Fibroblast of skin of right quadriceps (primary cell): ENCODE measurements at places on chromosomes 1 and 21.

- DNase-seq, result no peak
Measured at GRCh38 chr1:38191461-38191860, 144.9 kb upstream of the POU3F1 start.

DNA sequence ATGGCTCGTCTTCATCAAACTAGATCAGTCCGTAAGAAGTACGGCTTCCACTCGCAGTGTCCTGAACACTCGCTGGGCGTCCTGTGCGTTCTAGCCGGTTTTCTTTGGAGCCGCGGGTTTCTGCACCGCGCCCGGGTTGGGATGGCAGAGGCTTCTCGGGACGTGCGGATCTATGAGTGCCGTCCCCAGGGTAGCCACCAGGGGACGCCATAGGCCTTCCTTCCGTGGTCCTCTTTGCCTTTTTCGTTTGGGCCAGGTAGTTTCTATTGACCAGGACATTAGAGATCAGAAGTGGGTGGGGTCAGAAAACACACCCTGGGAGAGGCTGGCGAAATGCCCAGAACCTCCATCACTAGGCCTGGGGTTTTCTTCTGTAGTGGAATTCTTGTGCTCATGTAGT is 273.8 kb downstream of the FAM72C start:
- no peak for DNase-seq

GRCh38 chr1:22123901-22124404 is 18.9 kb downstream of the WNT4 start:
- no peak for DNase-seq

DNA sequence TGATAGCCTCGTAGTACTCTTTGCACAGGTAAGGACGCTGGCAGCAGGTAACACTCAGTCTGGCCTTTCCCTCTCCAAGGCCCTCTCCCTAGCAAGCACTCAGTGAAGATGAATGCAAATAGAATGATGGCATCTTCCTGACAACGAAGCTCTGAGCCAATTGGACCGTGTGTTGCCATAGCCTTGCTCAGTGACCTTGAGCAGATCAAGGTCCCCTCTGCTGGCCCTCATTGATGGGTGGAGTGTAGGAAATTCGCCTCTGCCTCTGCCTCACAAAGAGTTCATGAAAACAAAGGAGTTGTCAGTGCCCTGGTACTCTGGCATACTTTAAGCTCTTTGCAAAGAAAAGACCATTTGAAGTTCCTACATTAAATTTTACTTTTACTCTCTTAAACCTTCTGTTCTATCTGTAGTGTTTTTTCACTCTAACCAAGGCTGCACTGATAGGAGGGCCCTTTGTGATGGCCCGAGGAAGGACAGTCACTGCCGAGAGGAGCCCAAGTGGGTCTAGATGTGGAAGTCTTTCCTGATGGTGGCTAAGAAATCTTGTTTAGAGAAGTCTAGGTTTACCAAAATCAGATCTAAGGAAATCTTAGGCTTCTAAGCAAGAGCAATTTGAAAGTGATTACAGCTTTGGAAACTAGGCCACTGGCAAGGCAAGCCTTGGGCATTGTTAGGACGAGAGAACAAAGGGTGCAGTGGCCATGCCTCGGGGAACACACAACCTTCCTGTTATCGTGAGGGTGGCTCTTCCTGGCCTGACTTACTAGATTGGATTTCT is 38.2 kb downstream of the SMYD2 start:
- DNase-seq, result no peak

GRCh38 chr1:226549937-226550671 is 1.5 kb downstream of the STUM start:
- DNase-seq, result no peak

DNA sequence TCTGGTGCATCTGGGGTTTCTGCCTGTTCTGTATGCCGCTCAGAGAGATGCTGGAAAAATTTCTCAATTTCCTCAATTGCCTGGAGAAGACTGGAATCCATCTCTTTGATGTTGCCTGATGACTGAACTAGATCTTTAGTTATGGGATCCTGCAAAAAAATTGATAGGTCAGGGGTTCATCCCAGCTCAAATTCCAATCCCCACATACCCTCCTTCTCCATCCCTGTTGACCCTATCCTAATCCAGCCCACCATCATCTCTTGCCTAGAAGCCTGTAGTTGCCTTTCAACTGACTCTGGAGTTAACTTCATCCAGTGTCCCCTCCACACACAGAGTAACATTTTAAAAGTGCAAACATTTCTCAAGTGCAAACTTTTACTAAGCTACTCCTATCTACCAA is at the start of gene KLF18:
TSS of gene KLF18 (minus strand) at position 101 of the 400 bp plus-strand sequence. CDS start at position 101, 0 bp downstream.
- no peak for DNase-seq

DNA sequence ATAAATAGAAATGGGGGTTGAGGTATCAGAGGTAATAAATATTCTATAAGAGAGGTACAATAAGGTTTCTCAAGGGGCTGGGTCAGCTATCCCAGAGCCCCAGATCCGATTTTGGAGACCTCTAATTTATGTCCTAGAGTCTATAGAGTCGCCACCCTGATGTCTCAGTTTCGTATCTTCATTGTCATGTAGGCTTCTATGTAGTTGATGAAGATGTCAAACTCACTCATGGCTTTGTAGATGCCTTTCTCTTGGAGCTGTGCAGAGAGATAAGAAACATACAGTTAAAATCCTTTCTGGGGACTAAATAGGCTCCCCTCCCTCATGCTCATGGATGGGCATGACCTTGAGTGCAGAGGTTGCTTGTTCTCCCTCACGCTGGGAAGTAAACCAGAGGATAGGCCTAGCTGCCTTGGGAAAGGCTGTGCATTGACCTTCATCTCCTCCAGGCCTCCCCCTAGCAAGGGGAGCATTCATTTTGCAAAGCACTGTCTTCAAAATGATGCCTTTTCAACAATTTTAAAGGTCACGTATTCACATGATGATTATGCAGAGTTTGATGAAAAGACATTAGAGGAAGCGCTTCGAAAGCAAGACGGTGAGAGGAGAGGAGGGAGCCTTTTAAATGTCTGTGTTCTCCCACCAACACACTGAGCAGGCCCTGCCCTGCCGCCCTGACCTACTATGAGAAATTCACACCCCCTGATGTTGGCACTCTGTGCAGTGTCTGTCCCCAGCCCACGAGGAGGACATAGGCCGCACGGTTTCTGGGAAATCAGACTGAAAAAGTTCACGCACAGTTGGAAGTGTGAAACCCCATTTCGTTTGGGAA is 1.9 kb upstream of the IL19 start:
- DNase-seq, result no peak

- DNase-seq, result peak; percentile 89
Measured at GRCh38 chr1:10510520-10511493, 36.1 kb downstream of the PEX14 start.

DNA sequence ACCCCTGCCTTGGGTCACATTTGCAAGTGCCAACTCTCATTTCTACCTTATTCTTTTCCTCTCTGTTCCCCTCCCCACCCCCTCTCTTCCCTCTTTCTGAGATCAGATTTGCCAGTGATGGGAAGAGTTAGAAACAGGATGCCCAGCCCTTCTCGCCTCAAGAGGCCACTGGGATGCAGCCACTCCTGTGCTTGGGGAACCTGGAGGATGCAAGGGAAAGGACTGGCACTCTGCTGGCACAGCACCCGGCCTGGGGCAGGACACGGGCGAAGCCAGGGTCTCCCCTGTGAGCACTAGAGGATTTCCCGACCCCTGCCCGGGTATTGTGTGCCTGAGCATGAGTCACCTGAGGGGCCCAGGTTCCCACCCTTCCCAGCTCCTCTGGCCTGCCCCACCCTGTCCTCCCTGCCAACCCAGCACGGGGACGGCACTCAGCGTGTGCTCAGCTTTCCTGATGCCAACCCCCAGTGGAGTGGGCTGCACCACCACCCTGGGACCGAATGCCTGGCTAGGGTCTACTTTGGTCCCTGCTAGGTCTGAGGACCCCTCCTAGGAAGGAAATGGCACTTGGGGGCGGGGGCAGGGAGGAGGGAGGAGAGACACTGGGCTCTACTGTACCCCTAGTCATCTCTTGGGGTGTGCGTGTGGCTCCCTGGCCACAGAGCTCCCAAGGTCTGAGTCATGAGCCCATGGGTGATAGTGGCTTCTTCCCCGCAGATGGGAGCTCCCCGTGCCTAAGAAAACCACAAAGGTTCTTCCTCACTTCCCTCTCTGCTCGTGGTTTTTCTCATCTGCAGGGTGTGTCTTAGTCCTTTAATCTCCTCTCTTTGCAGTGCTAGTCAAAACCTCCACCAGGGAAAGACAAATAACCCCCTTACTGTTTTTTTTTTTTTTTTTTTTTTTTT is 12.4 kb downstream of the LMNA start:
- peak; percentile 94 for DNase-seq

DNA sequence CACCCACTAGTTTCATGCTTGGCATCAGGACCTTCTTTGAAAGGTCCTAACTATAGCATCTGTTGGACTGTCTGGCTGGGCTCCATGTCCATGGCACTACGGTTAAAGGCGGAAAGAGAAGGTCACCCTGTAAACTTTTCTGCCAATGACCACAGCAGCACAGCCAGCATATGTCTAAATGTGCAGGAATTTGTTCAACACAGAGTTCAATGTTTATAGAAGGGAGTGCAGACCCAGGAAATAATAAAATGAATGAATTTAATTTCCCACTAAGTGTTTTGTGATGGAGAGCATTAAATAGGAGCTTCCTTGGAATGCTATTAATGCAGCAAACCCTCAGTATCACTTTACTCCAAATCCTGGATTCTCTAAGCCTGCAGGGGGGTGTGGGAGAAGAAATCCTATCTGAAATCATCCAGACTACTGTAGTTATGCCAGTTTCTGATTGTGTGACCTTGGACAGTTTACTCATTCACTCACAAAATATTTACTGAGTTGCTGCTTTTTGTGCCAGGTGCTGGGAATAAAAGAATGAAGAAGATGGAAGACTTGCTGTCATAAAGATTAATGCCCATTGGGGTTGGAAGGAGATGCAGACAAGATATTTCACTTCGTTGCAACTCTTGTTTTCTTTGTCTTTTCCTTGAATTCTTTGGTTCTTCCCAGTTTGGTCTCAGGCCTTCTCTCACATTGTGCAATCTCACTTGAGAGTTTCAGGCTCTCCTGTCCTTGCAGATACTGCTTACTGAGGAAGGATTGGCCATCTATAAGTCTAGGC is 195.0 kb downstream of the ROR1 start:
- DNase-seq, result peak; percentile 63

- DNase-seq, result no peak
Measured at GRCh38 chr1:101205457-101205856, 31.4 kb upstream of the S1PR1 start.

- DNase-seq, result no peak
Measured at GRCh38 chr1:5084676-5085075, 430.3 kb downstream of the AJAP1 start.

GRCh38 chr1:107293901-107294613 is 153.2 kb downstream of the NTNG1 start:
- DNase-seq, result no peak

DNA sequence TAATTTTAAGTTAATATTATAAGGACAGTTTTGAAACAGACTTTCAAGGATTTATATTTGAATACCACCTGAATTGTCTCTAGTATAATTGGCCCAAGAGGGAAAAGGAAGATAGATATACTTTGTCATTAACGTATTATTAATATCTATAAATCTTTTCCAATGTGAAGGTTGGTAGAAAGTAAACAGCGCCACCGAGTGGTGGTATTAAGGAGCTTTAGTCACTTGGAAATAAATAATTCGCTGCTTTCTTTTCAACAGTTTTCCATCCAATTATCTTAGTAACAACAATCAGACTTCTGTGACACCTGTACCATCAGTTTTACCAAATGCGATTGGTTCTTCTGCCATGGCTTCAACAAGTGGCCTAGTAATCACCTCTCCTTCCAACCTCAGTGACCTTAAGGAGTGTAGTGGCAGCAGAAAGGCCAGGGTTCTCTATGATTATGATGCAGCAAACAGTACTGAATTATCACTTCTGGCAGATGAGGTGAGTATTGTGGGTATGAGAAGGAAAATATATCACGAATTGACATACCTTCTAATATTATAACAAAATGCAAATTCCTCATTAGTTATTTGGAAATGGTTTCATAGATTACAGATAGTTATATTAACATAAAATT is 37.7 kb downstream of the SH3GLB1 start:
- DNase-seq, result peak; percentile 13

DNA sequence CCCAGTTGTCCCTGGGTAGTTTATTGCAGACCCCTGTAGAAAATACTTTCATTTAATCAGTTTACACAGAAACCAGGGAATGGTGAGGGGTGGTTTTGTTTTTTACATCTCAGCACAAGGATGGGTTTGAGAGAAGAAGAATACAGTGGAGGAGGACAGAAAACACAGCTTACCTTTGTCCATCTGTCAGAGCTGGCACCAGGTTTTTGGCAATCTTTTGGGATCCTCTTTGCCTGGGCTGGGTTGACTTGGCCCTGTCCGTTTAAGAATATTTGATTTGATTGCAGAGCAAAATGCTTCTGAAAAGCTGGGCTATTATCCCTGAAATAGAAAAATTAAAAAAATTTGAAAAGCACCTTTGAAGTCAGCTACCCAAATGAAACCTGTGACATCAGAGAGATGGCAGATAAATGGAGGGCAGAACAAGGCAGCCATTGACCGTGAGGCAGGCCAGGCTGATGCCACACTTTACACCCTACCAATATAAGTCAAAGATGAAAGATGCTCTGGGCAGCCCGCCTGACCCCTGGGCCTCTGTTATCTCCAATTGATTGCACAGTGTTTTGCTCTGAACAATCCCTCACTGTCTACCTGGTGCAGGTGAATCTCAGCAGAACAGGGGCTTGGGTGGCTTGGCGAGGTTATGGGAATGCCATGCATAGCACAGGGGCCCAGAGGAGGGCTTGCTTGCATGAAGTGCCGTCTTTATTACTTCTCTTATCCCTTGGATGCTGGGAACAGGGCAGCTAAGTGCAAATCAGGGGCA is 218.8 kb downstream of the LMX1A start:
- DNase-seq, result no peak

- DNase-seq, result peak; percentile 64
Measured at GRCh38 chr21:29335720-29336119, 37.0 kb downstream of the BACH1 start.

DNA sequence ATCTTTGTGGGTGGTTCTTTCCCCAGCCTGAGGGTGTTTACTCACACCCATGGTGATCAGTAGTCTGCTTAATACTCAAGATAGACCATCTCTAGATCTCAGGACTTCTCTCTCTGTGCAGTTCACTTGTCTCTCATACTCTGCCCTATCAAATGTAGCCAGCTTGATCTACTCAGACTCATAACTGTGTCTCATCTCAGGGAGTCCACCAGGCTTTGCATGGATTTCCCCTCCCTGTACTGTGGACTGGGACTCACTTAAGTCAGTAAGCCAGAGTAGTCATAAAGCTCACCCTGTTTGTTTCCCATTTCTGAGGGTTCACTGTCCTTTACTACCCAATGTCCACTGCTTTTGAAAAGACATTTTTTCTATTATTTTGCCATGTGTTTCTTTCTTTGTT is 41.8 kb downstream of the LYPLAL1 start:
- DNase-seq, result no peak

GRCh38 chr1:145690587-145691558 is 16.3 kb downstream of the PDZK1 start:
- peak; percentile 77 for DNase-seq

- DNase-seq, result peak; percentile 98
Measured at GRCh38 chr1:198681831-198682759, 43.3 kb downstream of the PTPRC start.

- DNase-seq, result no peak
Measured at GRCh38 chr1:172147541-172147940, 272.9 kb upstream of the C1orf105 start.

GRCh38 chr1:116474921-116475849 is 95.6 kb downstream of the CD58 start:
- DNase-seq, result no peak
